ENCODE measurements at places on chromosomes 7 and 10. TPM values are rescaled to one million over a fixed set of nuclear protein-coding genes. Genes with fewer than 3 reads are reported as not detected.
A peak's percentile ranks its signal among the peaks of the same experiment; 100 is the strongest.

- peak; percentile 57 for DNase-seq
- no peaks in the 10 kb centered on the region for H3K36me3 ChIP-seq
- no peak overlapping the region for H3K4me3 ChIP-seq
- H3K4me1 ChIP-seq: no peaks in the 10 kb centered on the region
- no peak overlapping the region for H3K27ac ChIP-seq
Measured at GRCh38 chr10:16545116-16545736, 23.5 kb upstream of the C1QL3 start.

DNA sequence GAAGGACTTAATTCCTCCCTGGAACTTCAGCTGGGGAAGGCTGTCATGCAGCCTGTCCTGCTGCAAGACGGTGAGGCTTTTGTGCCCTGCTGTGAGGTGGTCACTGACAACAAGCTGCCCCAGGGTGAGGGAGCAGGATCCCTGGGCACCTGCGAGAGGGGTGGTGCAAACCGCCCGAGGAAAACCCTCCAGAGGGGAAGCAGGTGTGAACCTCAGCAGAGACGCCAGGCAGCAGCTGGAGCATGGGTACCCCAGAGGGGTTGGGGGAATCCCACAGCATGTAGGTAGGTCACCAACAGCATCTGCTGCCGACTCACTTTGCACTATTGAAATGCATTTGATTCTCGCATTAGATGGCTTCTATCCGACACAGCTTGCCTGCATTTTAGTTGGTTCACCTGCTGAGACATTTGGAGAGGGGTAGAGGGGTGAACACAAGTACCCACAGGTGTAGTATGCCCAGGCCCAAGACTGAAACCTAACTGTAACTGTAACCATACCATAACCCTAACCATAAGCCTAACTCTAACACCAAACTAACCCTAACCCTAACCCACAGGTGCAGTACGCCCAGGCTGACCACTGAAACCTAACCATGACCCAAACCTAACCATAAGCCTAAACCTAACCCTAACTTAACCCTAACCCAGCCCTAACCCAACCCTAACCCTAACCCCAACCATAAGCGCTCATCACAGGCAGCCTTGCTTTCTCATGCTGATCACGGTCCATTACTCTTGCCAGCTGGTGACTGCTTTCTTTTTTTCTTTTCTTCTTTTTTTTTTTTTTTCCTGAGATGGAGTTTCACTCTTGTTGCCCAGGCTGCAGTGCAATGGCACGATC, 85.9 kb downstream of the ELFN1 start:
- no peak overlapping the region for H3K27ac ChIP-seq
- DNase-seq: peak; percentile 44
- no peak overlapping the region for H3K4me3 ChIP-seq
- H3K36me3 ChIP-seq: no peaks in the 10 kb centered on the region
- H3K27me3 ChIP-seq: peaks cover 8% of the 10 kb centered on the region
- H3K4me1 ChIP-seq: no peaks in the 10 kb centered on the region

GRCh38 chr10:22613011-22613410, 101.4 kb downstream of the PIP4K2A start:
- H3K27me3 ChIP-seq: no peaks in the 10 kb centered on the region
- no peaks in the 10 kb centered on the region for H3K36me3 ChIP-seq
- H3K4me3 ChIP-seq: no peak overlapping the region
- DNase-seq: no peak
- H3K4me1 ChIP-seq: no peaks in the 10 kb centered on the region

GRCh38 chr10:110416776-110417711, 80.7 kb upstream of the DUSP5 start:
- DNase-seq: no peak
- H3K36me3 ChIP-seq: no peaks in the 10 kb centered on the region
- peaks cover 3% of the 10 kb centered on the region for H3K4me1 ChIP-seq
- H3K4me3 ChIP-seq: no peak overlapping the region
- H3K27me3 ChIP-seq: no peaks in the 10 kb centered on the region
- no peak overlapping the region for H3K27ac ChIP-seq

DNA sequence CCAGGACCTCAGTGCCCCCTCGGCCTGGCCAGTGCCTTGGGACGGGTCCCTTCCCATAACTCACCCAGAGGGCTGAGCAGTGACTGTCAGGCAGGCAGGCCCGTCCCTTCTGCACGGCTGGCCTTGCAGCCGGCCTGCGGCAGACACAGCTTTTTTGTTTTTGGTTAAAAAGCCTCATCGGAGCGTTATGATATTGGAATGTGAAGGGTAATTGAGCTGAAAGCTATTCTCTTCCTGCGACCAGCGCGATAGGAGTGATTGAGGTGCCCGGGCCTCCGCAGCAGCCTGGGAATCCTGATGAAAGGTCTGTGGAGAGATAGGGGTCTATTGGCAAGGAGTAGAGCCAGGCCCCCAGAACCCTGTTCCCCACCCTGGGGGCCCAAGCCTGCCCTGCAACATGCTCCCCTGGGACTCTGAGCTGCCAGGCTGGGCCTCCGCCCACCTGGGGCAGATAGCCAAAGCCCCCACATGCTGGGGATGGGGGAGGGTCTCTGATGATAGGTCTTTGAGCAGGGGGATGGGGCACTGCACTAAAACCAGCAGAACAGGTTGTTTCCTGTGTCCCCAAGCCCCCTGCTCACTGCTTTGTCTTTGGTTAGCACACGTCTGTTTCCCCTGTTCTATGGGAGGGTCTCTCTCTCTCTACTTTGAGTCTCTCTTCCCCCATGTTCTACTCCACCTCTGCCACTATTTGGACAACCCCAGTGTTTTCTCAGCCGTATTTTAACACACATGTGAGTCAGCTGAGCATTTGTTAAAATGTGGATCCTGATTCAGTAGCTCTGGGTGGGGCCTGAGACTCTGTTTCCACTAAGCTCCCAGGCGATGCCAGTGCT, 131.9 kb downstream of the CDH23 start:
- DNase-seq: no peak
- H3K27ac ChIP-seq: peak overlapping the region; percentile 55

- H3K4me1 ChIP-seq: no peaks in the 10 kb centered on the region
- H3K27me3 ChIP-seq: no peaks in the 10 kb centered on the region
- DNase-seq: no peak
- H3K4me3 ChIP-seq: no peak overlapping the region
- H3K27ac ChIP-seq: no peak overlapping the region
Measured at GRCh38 chr7:141244435-141244834, 170.6 kb downstream of the TMEM178B start.

The NPC1L1 gene
- total RNA-seq: 2.7 TPM

The CFAP69 gene
- total RNA-seq: 6.6 TPM

The NXPH1 gene
- total RNA-seq: not detected

Measured in endodermal cell (in vitro differentiated cells).